ENCODE measurements at places on chromosomes 3 and 15. TPM values are rescaled to one million over a fixed set of nuclear protein-coding genes. Genes with fewer than 3 reads are reported as not detected.

GRCh38 chr3:178949896-178950295, 121.7 kb downstream of the ZMAT3 start:
- no peak overlapping the region for H3K4me3 ChIP-seq
- no peaks in the 10 kb centered on the region for H3K36me3 ChIP-seq
- H3K4me1 ChIP-seq = no peaks in the 10 kb centered on the region
- H3K27ac ChIP-seq = no peak overlapping the region
- no peak for DNase-seq

Gene GRK7
- total RNA-seq = not detected

GRCh38 chr3:161969867-161970266, 473.3 kb downstream of the OTOL1 start:
- H3K27ac ChIP-seq = no peak overlapping the region
- no peak overlapping the region for H3K4me3 ChIP-seq
- H3K4me1 ChIP-seq = no peaks in the 10 kb centered on the region
- H3K36me3 ChIP-seq = no peaks in the 10 kb centered on the region
- DNase-seq = no peak

Gene IL5RA
- 0.48 TPM for total RNA-seq

Gene ASB14
- total RNA-seq = not detected

GRCh38 chr15:80953001-80953952, 36.3 kb downstream of the MESD start:
- DNase-seq = no peak
- no peak overlapping the region for H3K27ac ChIP-seq
- no peak overlapping the region for H3K4me3 ChIP-seq

DNA sequence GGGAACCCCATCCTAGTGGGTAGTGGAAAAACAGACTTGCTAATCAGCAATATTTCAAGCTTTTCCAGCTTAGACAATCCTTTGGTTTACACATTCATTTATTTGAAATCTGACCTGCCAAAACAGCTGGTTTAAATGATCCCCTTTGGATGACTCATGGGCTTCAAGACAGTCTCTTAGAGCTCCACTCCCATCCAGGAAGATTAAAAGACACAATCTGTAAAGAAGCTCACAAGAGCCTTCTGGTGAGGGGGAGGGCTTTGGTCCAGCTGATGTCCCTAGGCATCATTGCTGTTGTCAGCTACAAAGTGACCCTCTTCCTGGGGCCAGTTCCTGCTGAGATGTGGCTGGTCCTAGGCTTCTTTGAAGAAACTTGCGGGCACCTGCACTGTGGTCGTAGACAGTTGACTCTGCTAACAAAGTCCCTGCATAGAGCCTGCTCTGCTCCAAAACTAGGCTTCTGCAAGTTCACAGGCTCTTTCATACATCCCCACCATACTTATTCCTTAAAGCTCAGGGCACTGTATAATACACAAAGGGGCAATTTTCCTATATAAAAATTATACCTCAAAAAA, 73.7 kb downstream of the IGSF11 start:
- no peak for DNase-seq
- peaks cover 2% of the 10 kb centered on the region for H3K27me3 ChIP-seq
- H3K27ac ChIP-seq = no peak overlapping the region
- H3K4me1 ChIP-seq = peaks cover 14% of the 10 kb centered on the region
- peaks cover 6% of the 10 kb centered on the region for H3K36me3 ChIP-seq
- no peak overlapping the region for H3K4me3 ChIP-seq

Gene SCG3
- total RNA-seq = not detected

Gene CCR2
- 52.5 TPM for total RNA-seq

DNA sequence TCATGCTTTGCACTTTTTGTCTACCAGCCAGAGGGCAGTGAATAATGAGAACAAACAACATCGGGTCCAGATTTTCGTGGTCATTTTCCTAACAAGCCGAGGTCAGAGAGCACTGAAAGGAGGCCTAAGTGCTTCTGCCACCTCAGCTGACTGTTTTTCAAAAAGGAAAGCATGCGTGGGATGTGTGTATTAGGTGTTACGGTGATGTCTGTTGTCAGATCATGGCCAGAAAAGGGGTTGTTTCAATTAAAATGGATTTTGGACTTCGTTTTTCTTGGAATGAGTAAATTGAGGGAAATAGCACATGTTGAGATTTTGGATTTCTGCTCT, 99.5 kb downstream of the APBA2 start:
- H3K36me3 ChIP-seq = peaks cover 7% of the 10 kb centered on the region
- H3K4me1 ChIP-seq = peaks cover 32% of the 10 kb centered on the region
- peak overlapping the region; percentile 92 for H3K27ac ChIP-seq
- no peak for DNase-seq
- H3K4me3 ChIP-seq = peak overlapping the region; percentile 66

Gene GOLGA8S
- total RNA-seq = 1.2 TPM

- no peaks in the 10 kb centered on the region for H3K4me1 ChIP-seq
- no peak overlapping the region for H3K27ac ChIP-seq
- H3K27me3 ChIP-seq = no peaks in the 10 kb centered on the region
- no peak for DNase-seq
- H3K36me3 ChIP-seq = no peaks in the 10 kb centered on the region
Measured at GRCh38 chr3:139909811-139910210, 25.2 kb upstream of the CLSTN2 start.

GRCh38 chr3:186966406-186966805, 36.1 kb downstream of the ST6GAL1 start:
- no peak for DNase-seq
- peaks cover 39% of the 10 kb centered on the region for H3K36me3 ChIP-seq
- no peak overlapping the region for H3K4me3 ChIP-seq
- no peaks in the 10 kb centered on the region for H3K27me3 ChIP-seq
- H3K4me1 ChIP-seq = peaks cover 17% of the 10 kb centered on the region

- no peak for DNase-seq
- H3K27ac ChIP-seq = no peak overlapping the region
- H3K27me3 ChIP-seq = no peaks in the 10 kb centered on the region
- H3K36me3 ChIP-seq = peaks cover 24% of the 10 kb centered on the region
Measured at GRCh38 chr15:80967991-80968510, 21.6 kb downstream of the MESD start.

GRCh38 chr3:164371681-164372080, 706.6 kb downstream of the SI start:
- H3K4me3 ChIP-seq = no peak overlapping the region
- no peaks in the 10 kb centered on the region for H3K36me3 ChIP-seq
- no peak for DNase-seq

DNA sequence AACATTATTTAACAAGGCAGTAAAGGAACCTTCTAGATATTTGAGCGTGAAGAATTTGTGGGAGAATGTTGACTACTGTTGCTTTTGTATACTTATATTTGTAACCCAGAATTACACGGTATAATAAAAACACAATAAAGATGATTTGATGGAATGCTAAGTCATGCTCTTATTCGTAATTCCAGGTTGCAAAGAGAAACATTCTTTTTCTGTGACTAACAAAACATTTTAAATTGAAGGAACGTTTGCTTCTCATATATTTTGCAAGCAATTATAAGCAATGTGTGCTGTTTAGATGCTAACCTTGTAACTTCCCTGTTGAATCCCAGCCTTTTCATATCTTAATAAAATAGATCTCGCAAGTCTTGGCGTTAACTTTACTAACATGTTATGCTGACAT, 124.4 kb upstream of the CGNL1 start:
- peaks cover 6% of the 10 kb centered on the region for H3K36me3 ChIP-seq
- H3K27ac ChIP-seq = no peak overlapping the region
- H3K4me3 ChIP-seq = no peak overlapping the region
- H3K4me1 ChIP-seq = no peaks in the 10 kb centered on the region
- H3K27me3 ChIP-seq = no peaks in the 10 kb centered on the region
- no peak for DNase-seq

Gene OCA2
- not detected for total RNA-seq

- H3K36me3 ChIP-seq = no peaks in the 10 kb centered on the region
- DNase-seq = no peak
- no peaks in the 10 kb centered on the region for H3K27me3 ChIP-seq
Measured at GRCh38 chr3:64803469-64803868, 115.7 kb upstream of the ADAMTS9 start.

Gene GOLGA6D
- total RNA-seq = not detected

Gene PARP15
- total RNA-seq = 52.8 TPM

Gene KCNH8
- not detected for total RNA-seq

GRCh38 chr15:38521316-38521715, 43.3 kb downstream of the RASGRP1 start:
- H3K27ac ChIP-seq = no peak overlapping the region
- no peak for DNase-seq
- peaks cover 41% of the 10 kb centered on the region for H3K36me3 ChIP-seq
- H3K4me1 ChIP-seq = peaks cover 20% of the 10 kb centered on the region
- H3K27me3 ChIP-seq = no peaks in the 10 kb centered on the region

Gene LRRC31
- total RNA-seq = not detected

DNA sequence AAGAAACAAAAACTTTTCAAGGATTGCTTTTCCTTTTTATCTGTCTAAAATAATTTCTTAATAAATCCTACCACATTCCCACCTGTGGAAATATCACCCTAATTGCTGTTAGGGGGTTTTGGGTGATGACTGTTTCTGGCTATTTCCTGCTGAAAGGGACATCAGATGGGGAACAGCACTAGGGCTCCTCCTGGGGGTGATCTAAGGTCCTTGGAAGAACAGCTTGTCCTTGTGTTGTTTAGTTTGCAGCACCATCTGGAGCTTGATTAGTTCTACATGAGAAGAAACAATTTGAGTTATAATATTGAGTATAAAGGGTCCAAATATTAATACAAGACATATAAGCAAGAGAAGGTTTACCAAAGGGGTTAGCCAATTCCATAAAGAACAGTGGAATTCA, 18.7 kb downstream of the OR5H15 start:
- H3K4me3 ChIP-seq = no peak overlapping the region
- H3K36me3 ChIP-seq = no peaks in the 10 kb centered on the region
- peaks cover 7% of the 10 kb centered on the region for H3K27me3 ChIP-seq

Gene TTLL13
- total RNA-seq = 1.5 TPM

DNA sequence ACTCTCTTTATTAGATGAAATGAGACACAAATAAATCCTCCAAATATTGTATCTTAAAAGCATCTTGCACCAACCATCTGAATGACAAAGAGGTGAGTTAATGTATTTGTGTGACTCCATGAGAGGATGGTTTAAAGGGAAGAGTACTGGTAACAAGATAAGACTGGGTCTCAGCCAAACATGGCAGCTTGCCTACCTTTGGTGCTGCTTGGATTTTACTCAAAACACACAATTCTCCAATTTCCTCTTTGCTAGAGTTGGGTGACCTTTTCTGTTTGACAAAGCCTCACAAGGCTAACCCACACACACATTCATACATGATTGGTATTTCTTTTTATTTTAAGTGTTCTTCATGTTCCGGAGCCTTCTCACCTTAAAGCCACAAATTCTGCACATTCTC, 506.4 kb downstream of the FGF12 start:
- DNase-seq = no peak
- no peaks in the 10 kb centered on the region for H3K4me1 ChIP-seq
- H3K36me3 ChIP-seq = no peaks in the 10 kb centered on the region
- no peak overlapping the region for H3K27ac ChIP-seq

Gene CHL1
- total RNA-seq = not detected

Gene NEDD4
- total RNA-seq = 6.6 TPM

- H3K27me3 ChIP-seq = peaks cover 12% of the 10 kb centered on the region
- DNase-seq = no peak
- H3K4me3 ChIP-seq = no peak overlapping the region
- no peak overlapping the region for H3K27ac ChIP-seq
- no peaks in the 10 kb centered on the region for H3K36me3 ChIP-seq
- H3K4me1 ChIP-seq = no peaks in the 10 kb centered on the region
Measured at GRCh38 chr15:78837131-78837530, 25.9 kb upstream of the ADAMTS7 start.

- no peak overlapping the region for H3K4me3 ChIP-seq
- H3K27ac ChIP-seq = no peak overlapping the region
- H3K36me3 ChIP-seq = no peaks in the 10 kb centered on the region
- no peaks in the 10 kb centered on the region for H3K4me1 ChIP-seq
- H3K27me3 ChIP-seq = no peaks in the 10 kb centered on the region
Measured at GRCh38 chr3:140128631-140129030, 193.6 kb downstream of the CLSTN2 start.

- DNase-seq = no peak
- no peaks in the 10 kb centered on the region for H3K36me3 ChIP-seq
- H3K4me1 ChIP-seq = peaks cover 1% of the 10 kb centered on the region
- H3K27ac ChIP-seq = no peak overlapping the region
- H3K27me3 ChIP-seq = peaks cover 23% of the 10 kb centered on the region
Measured at GRCh38 chr3:9864200-9864927, 15.7 kb downstream of the CIDEC start.

- H3K4me1 ChIP-seq = no peaks in the 10 kb centered on the region
- H3K4me3 ChIP-seq = no peak overlapping the region
- H3K36me3 ChIP-seq = no peaks in the 10 kb centered on the region
- H3K27ac ChIP-seq = no peak overlapping the region
Measured at GRCh38 chr3:87900061-87900460, 158.7 kb downstream of the CGGBP1 start.

GRCh38 chr3:65836047-65836446, 202.7 kb downstream of the MAGI1 start:
- H3K4me1 ChIP-seq = no peaks in the 10 kb centered on the region
- H3K36me3 ChIP-seq = no peaks in the 10 kb centered on the region
- H3K27me3 ChIP-seq = no peaks in the 10 kb centered on the region
- DNase-seq = no peak
- no peak overlapping the region for H3K4me3 ChIP-seq

Gene LDHAL6B
- total RNA-seq = not detected

Gene GABRG3
- total RNA-seq = not detected

- no peaks in the 10 kb centered on the region for H3K27me3 ChIP-seq
- DNase-seq = no peak
- no peak overlapping the region for H3K4me3 ChIP-seq
- H3K27ac ChIP-seq = no peak overlapping the region
- no peaks in the 10 kb centered on the region for H3K36me3 ChIP-seq
Measured at GRCh38 chr3:180253283-180253682, 216.5 kb upstream of the PEX5L start.

DNA sequence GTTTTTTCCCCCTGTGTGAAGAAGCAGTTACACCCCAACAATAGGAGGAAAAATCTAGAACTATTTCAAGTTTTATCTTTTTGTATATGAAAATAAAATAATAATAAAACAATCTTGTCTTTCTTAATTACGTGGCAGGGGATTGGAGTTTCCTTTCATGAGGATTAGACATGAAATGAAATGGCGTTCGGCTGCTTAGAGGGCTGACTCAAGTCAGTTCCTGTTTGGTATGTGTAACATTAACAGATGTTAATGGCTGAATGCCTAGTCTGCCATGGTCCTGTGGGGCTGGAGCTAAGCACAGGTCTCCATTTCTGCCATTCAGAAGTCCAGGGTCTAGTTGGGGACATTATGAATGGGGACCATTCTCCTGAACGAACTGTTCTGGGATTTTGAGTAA, 3.1 kb upstream of the EXOG start:
- H3K27me3 ChIP-seq = no peaks in the 10 kb centered on the region
- H3K4me1 ChIP-seq = peaks cover 8% of the 10 kb centered on the region
- no peaks in the 10 kb centered on the region for H3K36me3 ChIP-seq
- DNase-seq = no peak

Gene CCR9
- total RNA-seq = 19.4 TPM

Gene PCOLCE2
- total RNA-seq = not detected

GRCh38 chr3:197793247-197793646, 2.2 kb downstream of the LRCH3 start:
- no peak for DNase-seq
- no peaks in the 10 kb centered on the region for H3K27me3 ChIP-seq
- H3K36me3 ChIP-seq = peaks cover 3% of the 10 kb centered on the region
- peak overlapping the region; percentile 71 for H3K4me3 ChIP-seq

Measured in activated naive CD8-positive, alpha-beta T cell treated with anti-CD3 and anti-CD28 coated beads, Interleukin-2, amount 10 ng/mL, durations not matched to agents 7 days and 5 days (primary cell).